ENCODE measurements at places on chromosomes 7 and 10.

GRCh38 chr7:135911099-135911498, 66.1 kb downstream of the MTPN start:
- DNase-seq = no peak

DNA sequence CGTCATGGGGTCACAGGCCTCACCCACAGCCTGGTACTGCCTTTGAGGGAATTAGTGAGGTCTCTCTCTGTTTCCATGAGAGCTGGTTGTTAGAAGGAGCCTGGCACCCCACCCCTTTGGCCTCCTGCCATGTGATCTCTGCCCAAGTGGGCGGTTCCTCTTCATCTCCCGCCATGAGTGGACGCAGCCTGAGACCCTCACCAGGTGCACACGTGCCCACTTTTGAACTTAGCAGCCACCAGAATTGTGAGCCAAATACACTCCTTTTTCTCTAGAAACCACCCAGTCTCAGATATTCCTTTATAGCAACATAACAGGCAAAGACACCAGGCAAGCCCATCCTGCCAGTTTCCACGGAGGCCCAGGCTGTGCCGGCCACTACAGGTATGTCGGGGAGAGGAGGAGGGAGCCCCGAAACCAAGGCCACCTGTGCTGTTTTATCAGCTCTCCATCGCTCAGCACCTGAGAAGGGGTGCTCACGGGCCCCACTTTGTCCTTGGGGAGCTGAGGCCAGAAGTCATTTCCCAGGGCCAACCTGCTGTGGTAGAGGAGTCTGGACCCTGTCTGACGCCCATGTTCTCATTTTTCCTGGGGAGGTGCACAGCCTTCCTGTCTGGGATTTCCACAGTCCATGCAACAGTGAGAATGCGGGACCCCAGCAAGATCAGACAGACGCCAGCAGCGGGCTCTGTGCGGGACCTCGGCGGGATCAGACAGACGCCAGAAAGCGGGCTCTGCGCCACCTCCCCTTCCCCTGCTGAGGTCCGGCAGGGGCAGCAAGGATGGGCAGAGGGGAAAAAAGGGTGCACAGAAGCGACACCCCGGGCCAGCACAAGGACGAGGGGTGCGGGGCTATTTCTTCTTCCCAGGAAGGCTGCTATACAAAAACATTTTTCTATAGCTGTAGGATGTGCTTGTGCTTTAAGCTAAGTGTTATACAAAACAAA, 220.5 kb downstream of the ELFN1 start:
- no peak for DNase-seq

DNA sequence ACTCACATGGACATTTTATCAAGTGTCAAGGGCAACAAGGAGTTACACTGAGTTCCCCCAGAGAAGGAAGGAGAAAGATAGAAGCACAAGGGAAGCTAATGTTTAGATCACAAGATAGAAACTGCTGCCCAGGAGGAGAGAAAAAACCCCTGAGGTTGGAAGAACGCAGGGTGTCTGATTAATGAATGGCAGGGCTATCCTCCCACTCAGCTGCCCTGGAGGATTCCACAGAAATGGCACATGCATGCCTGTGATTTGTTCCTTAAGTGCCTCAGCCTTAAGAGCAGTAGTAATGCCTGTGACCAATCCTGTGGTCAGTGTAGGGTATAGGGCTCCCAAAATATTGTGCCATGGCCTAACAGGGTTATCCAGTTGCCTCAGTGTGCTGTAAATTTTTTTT, 20.2 kb downstream of the DNAJB9 start:
- DNase-seq = no peak

DNA sequence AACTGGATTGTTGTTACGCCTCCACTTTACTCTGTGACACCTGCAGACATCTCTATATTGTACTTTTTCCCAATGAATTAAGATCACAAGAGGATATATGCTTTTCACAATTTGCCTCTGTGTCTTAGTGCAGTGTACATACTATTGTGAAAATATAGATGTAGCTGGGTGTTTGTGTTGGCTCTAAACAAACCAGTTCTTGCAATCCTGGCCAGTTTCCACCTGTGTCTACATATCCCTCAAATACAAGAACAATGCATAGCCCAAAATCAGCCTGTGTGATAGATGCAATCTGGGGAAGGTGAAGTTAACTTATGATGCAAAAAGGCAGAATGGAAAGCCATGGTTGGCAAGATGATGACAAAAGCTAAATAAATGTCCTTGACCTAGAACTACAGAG, 36.5 kb upstream of the DLD start:
- no peak for DNase-seq

- no peak for DNase-seq
These were observed 992.7 kb upstream of the MBL2 start for GRCh38 chr10:53765311-53765710.

DNA sequence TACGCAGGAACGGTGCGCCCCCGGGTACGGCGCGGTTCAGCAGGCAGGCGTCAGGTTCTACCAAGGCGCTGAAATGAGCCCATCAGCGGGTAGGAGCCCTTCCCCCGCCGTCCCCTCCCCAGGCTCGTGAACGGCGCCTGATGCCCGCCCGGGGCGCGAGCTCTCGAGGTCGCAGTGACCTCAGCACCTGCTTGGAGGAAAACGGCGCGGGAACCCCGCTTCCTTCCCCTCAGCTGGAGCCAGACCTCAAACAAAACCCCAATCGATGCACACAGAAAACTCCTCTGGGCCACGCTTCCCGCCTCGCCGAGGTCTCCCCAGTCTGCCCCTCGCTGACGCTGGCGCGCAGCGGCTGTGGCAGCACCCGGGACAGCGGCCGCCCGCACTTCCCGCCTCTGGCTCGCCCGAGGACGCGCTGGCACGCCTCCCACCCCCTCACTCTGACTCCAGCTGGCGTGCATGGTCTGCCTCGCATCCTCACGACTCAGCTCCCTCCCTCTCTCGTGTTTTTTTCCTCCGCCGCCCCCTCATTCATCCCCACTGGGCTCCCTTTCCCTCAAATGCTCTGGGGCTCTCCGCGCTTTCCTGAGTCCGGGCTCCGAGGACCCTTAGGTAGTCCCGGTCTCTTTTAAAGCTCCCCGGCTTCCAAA, 514 bp upstream of the GAD2 start:
- no peak for DNase-seq
